ENCODE measurements at places on chromosomes 1 and 21. TPM values are rescaled to one million over a fixed set of nuclear protein-coding genes. Genes with fewer than 3 reads are reported as not detected.

Gene MASP2
- not detected for total RNA-seq

Gene PRR9
- total RNA-seq: not detected

Gene DNM3
- 3.7 TPM for total RNA-seq

Gene ARHGEF16
- 3.2 TPM for total RNA-seq

Gene MINDY1
- total RNA-seq: 24.3 TPM

Gene FMO5
- total RNA-seq: 2.2 TPM

Gene ANGPTL7
- total RNA-seq: not detected

Gene CD1E
- not detected for total RNA-seq

Gene SYT14
- total RNA-seq: 0.10 TPM

DNA sequence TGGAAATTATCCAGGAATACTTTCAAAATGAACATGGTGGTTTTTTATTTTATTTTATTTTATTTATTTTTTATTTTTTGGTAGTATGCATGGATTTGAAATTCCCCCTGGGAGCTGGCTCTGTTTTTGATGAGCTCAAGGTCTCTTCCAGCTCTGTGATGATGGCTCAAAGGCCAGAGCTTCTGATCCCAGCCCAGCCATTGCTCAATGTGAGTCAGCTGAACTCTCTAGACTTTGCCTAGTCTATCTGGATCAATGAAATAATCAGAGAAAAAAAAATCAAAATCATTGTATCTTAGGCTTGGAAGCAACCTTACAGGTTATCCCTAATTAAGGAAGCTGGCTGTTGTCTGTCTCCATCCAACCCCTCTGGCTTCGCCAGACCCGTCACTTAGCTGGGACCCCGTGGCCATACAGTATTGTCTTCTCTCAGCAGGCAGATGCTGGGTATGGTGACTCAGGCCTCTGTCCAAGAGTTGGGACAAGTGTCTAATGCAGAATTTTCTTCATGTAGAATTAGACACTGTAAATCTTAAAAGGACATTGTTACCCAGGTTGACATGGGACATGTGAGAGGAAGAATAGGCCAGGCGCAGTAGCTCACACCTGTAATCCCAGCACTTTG is 90.2 kb upstream of the LPGAT1 start:
- DNase-seq: no peak

GRCh38 chr1:232765542-232765941 is 39.7 kb upstream of the MAP10 start:
- no peak for DNase-seq

DNA sequence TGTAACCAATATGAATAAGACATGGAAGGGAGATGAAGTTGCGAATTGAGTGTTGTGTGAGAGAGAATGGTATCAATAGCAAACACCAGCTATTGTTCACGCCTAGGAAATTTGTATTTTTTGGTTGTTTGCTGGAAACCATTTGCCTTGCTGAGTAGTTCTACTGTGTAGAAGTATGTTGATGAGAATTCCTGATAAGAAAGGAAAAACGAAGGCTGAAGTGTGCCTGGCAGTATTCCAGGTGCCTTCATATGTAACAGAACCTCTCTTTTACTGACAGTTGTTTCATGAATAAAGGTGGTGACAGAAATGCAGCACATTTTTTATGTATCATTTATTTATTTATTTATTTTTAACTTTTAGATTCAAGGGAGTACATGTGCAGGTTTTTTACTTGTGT is 79.5 kb downstream of the SDCCAG8 start:
- DNase-seq: no peak

- no peak for DNase-seq
Observed at GRCh38 chr1:5235355-5235899, 581.0 kb downstream of the AJAP1 start.

DNA sequence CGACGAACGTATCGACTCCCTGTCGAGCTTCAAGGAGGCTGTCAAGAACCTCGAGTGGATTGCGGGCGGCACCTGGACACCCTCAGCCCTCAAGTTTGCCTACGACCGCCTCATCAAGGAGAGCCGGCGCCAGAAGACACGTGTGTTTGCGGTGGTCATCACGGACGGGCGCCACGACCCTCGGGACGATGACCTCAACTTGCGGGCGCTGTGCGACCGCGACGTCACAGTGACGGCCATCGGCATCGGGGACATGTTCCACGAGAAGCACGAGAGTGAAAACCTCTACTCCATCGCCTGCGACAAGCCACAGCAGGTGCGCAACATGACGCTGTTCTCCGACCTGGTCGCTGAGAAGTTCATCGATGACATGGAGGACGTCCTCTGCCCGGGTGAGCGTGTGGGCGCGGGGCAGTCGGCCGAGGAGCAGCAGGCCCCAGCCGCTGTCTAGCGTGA is 28.0 kb downstream of the COL6A2 start:
- peak; percentile 81 for DNase-seq

DNA sequence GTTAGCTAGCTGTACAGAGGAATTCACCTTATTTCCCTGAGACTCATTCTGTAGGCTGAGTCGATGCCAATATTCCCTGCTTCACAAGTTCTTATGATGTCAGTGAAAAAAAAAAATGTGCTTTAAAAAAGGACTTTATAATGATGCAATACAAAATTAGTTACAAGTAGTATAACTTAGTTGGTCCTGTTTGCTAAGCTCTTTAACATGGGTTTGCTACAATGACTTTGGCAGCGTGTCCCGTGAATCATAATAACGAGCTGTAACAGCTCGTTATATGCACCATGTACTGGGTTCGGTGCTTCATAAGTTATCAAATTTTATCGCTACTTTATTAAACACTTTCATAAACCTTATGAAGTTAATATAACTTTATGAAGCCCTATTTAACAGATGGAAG is 349.7 kb downstream of the LMX1A start:
- DNase-seq: no peak

DNA sequence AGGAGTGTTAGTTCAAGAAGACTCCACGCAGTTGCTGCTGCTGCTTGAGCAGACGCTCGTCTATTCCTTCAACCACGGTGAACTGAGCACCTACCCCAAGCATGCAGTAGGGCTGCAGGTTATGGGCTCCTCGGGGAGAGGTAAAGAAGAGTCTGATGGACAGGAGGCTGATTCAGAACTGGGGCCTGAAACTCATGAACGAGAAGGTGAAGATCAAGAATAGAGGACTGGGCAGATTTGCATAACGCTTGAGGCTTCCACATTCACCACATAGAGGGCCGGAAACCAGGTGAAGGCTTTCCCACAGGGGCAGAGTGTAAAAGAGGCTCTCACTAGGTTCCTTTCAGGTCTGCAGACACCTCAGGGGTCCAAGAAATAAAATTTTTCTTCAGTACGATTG is 9.1 kb downstream of the ABCA4 start:
- no peak for DNase-seq

DNA sequence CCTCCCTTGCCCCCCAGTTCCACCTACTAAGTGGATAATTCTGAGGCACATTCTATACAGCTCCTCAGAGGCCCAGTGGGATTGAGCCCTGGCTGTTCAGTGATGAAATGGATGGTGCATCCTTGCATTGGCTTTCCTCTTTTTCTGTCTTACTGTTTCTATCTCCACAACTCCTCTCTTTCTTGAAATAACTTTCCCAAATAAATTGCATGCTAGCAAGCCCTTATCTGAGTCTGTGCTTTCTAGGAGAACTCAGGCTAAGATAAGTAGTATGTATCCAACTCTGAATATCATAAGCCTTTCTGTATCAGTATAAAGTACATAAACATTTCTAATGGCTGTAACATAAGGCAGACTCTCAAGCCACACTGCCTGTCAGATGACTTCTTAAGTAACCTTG is 603.8 kb upstream of the USP24 start:
- DNase-seq: no peak

DNA sequence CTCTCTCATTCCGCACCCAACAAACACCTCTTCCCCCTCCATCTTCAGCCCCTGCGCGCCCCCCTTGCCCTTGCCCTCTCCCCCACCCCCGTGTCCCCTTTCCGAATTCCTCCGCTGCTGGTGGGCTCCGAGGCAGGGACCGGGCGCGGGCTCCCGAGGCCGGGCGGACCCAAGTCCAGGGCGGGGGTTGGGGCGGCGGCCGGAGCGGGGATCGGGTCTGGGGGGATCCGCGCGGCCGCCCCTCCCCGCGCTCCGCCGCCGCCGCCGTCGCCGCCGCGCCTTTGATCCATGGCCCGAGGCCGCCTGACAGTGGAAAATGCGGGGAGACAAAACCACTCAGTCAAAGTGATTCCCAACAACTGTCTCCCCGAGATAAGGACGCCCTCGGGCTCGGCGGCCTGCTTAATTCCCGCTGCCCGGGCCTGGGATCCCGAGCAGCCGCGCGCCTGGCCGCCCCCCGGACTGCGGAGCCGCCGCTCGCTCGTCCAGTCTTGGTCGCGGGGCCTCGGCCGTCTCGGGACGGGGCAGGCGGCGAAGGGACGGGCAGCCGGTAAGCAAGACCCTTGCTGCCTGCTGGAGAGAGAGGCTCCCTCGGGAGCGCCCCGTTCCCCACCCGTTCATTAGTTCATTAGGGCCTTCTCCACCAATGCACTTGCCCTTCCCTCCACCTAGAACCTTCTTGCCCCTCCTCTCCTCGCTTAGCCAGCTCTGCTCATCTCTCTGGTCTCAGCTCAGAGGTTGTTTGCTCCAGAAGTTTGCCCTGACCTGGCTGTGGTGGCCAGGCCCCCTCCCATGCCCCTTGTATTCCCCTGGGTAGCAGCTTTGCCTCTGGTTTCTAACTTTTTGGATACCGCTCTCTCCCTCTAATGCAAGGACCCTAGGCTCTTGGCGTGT is 86.4 kb downstream of the PAX7 start:
- no peak for DNase-seq

GRCh38 chr1:81424061-81424460 is 376.7 kb upstream of the ADGRL2 start:
- DNase-seq: no peak

GRCh38 chr1:226436855-226437491 is 29.1 kb upstream of the PARP1 start:
- no peak for DNase-seq

DNA sequence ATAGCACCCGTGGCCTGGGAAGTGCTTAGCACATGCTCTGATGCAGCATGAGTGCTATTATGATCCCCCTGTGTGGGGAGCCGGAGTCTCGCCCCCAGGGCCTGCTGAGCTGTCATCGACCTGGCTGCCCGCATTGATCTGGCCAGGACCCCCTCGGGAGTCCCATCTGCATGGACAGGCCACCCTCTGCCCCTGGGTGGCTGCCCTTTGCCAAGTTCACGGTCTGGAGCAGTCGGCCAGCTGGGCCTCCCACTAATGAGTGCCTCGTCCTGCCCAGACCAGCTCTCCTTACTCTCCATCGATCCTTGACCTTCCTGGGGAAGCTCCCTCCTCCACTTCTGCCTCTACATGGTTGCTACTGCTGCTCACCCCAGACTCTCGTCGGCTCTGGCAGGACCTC is 121.8 kb upstream of the RUNX3 start:
- DNase-seq: no peak

DNA sequence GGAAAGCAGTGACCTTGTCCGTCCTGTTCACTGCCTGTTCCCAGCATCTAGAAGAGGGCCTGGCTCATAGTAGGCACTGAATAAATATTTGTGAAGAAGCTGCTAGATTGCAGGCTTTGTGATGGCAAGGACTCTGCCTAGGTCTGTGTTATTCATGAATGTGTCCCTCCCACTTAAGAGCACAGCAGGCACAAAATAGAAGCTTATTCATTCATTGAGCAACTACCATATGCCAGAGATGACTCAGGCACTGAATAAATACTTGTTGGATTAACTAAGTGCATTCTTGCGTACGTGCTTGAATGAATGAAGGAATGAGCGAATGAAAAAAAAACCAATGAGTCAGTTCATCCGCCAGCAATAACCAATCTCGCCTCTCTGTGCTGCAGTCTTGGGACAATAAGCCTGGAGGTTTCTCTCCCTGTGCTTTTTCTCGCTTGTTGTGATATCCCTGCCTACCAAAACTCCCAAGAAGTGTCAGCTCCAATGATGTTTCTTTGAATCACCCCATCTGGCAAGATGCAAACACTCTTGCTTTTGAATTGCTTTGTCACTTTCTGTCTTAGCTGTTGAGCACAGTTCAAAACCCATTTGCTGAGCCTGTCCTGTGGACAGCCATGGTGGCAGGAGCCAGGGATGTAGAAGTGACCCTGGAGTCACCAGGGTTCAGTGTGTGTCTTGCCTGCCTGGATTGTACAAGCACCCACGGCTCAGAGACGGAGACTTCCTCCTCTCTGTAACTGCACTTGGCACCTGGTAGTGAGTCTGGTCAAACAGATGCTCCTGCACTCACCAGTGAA is 143.9 kb downstream of the KAZN start:
- no peak for DNase-seq

- no peak for DNase-seq
Observed at GRCh38 chr1:199545780-199546179, 481.7 kb upstream of the NR5A2 start.

GRCh38 chr1:230071316-230071715 is 4.3 kb downstream of the GALNT2 start:
- DNase-seq: peak; percentile 59

GRCh38 chr1:210687582-210688279 is 359.0 kb downstream of the HHAT start:
- DNase-seq: no peak

DNA sequence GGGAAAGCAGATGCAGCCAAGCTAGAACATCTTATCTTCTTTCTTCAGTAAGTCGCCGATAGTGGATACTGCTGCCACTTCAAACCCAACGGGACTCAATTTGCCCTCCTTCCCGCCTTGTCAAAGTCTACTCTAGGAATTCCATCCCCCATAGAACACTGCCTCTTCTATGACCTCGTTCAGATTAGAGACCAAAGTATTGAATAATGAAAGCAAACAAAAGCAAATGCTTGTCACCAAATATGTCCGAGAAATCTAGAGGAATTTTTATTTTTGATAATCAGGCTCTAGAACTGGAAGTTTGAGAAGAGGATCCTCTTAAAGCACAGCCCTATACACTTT is 853 bp upstream of the RRAGC start:
- DNase-seq: no peak
